Aortic smooth muscle cell (primary cell): ENCODE measurements at places on chromosomes 12 and 14. TPM values are rescaled to one million over a fixed set of nuclear protein-coding genes. Genes with fewer than 3 reads are reported as not detected.

The CD163L1 gene
- 0.68 and 3.6 TPM in 2 replicates for total RNA-seq

The SMOC1 gene
- 0.19 and 0.40 TPM in 2 replicates for total RNA-seq

The RFC5 gene
- 10.7 and 16.4 TPM in 2 replicates for total RNA-seq

The FAM90A1 gene
- total RNA-seq: 0.06 TPM in 1 of 2 replicates, not detected in the other

The LTB4R gene
- total RNA-seq: 0.75 and 1.1 TPM in 2 replicates

The KRT4 gene
- not detected in 2 replicates for total RNA-seq

The LMNTD1 gene
- 0.26 TPM in 1 of 2 replicates, not detected in the other for total RNA-seq

The SLC8B1 gene
- total RNA-seq: 7.3 and 10.4 TPM in 2 replicates

The CCDC196 gene
- not detected in 2 replicates for total RNA-seq

The KRT2 gene
- not detected in 2 replicates for total RNA-seq

The CLEC1A gene
- total RNA-seq: 0.37 and 0.40 TPM in 2 replicates

The AHSA1 gene
- 103 and 133 TPM in 2 replicates for total RNA-seq

The MYL6 gene
- 3,015 and 3,100 TPM in 2 replicates for total RNA-seq

The DEPDC4 gene
- 0.75 and 1.6 TPM in 2 replicates for total RNA-seq

The GPRC5D gene
- total RNA-seq: 0.25 TPM in 1 of 2 replicates, not detected in the other

The LRR1 gene
- total RNA-seq: 15.9 and 21.1 TPM in 2 replicates

The CLEC4D gene
- not detected in 2 replicates for total RNA-seq

The TRHDE gene
- under 0.01 TPM in 1 of 2 replicates, not detected in the other for total RNA-seq

The GLT1D1 gene
- total RNA-seq: not detected in 2 replicates

The IL23A gene
- 0.12 TPM in 1 of 2 replicates, not detected in the other for total RNA-seq

The PKP2 gene
- total RNA-seq: 0.06 TPM in 1 of 2 replicates, not detected in the other

The GPR137C gene
- total RNA-seq: 0.26 and 0.56 TPM in 2 replicates

The IRF2BPL gene
- total RNA-seq: 22.4 and 35.1 TPM in 2 replicates

The FBRSL1 gene
- 1.1 and 1.4 TPM in 2 replicates for total RNA-seq

The IL22 gene
- not detected in 2 replicates for total RNA-seq

The SLC5A8 gene
- total RNA-seq: not detected in 2 replicates

The PUS1 gene
- 7.4 and 9.6 TPM in 2 replicates for total RNA-seq

The RAN gene
- 654 and 811 TPM in 2 replicates for total RNA-seq

The CCDC184 gene
- total RNA-seq: 0.19 and 0.53 TPM in 2 replicates

The DHRS7 gene
- total RNA-seq: 69.7 and 81.9 TPM in 2 replicates

The SEL1L gene
- total RNA-seq: 104 and 117 TPM in 2 replicates

The PZP gene
- total RNA-seq: under 0.01 TPM in 1 of 2 replicates, not detected in the other

The KRT6A gene
- 0.19 and 0.66 TPM in 2 replicates for total RNA-seq

The PAH gene
- not detected in 2 replicates for total RNA-seq

The PLEKHD1 gene
- total RNA-seq: 0.06 TPM in 1 of 2 replicates, not detected in the other

The BHLHE41 gene
- 3.8 and 5.3 TPM in 2 replicates for total RNA-seq

The CPSF2 gene
- total RNA-seq: 39.8 and 54.6 TPM in 2 replicates

The CRACR2A gene
- total RNA-seq: 2.1 TPM in 2 replicates

The CDH24 gene
- total RNA-seq: 3.0 and 3.4 TPM in 2 replicates

The EMP1 gene
- 47.6 TPM in 2 replicates for total RNA-seq

The RIMBP2 gene
- not detected in 2 replicates for total RNA-seq

The MEG3 gene
- total RNA-seq: 67.2 and 146 TPM in 2 replicates

The ANKRD33 gene
- total RNA-seq: 0.06 TPM in 1 of 2 replicates, not detected in the other

The SERPINA10 gene
- not detected in 2 replicates for total RNA-seq

The METTL1 gene
- total RNA-seq: 3.6 and 5.5 TPM in 2 replicates

The CAPZA3 gene
- not detected in 2 replicates for total RNA-seq
